ENCODE measurements at places on chromosomes 3 and 15.
A peak's percentile ranks its signal among the peaks of the same experiment; 100 is the strongest.

DNA sequence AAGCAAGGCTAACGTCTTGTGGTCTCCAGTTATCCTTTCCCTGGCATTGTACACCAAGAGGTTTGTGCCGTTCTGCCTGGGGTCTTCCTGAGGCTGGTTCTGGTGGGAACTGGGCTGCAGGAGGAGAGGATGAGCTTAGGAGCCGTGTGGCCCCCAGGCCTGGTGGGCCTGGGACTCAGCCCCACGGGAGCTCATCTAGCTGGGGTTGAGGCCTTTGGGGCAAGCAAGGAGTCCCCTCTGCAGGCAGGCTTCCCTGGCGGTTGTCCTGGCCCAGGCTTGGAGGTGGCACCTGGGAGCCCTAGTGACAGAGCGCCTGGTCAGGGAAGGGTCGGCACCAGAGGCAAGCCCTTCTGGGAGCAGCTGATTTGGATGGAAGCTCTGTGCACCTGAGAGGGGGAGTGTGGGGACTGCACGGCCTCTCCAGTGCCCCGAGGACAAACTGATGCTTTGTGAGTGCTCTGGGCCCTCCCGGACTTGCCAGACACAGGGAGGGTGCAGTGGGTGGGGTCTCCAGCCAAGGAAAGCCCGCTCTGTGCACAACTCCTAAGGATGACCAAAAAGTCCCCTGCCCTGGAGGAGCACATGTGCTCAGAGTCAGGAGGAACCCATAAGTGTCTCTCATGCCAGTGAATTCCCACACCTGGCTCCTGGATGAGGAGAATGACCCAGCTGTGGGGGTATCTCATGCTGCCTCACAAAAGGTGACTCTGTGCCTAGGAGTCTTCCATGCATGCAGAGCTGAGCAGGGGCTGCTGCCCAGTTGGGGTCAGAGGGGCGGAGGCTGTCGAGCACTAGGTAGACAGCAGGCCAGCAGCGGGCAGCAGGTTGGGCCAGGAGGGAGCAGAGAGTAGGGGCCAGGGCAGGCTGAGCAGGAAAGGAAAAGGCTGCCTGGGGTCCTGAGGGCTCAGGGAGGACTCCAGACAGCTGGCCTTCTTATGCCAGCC, 2.7 kb downstream of the PAK6 start:
- DNase-seq = no peak

GRCh38 chr3:4551051-4551711, 58.0 kb downstream of the ITPR1 start:
- DNase-seq = no peak

DNA sequence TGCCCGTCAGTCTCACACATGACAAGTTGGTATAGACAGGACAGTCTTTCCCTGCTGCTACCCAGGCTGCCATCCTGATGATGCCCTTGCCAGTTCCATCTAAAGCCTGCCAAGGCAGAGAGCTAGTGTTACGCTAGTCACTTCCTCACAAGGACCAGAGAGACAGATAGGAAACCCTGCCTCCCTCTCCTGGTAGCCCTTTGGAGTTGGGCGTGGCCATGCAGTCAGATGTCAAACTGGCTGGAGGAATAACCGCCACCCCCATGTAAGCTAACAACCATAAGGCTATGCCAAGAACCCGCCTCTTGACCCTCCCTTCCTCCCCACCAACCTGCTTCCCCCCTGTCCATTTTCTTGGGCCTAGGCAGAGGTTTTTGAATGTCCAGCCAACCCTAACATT, 2.8 kb downstream of the TMEM115 start:
- no peak for DNase-seq

GRCh38 chr3:14620512-14620911, 31.1 kb upstream of the CCDC174 start:
- no peak for DNase-seq

DNA sequence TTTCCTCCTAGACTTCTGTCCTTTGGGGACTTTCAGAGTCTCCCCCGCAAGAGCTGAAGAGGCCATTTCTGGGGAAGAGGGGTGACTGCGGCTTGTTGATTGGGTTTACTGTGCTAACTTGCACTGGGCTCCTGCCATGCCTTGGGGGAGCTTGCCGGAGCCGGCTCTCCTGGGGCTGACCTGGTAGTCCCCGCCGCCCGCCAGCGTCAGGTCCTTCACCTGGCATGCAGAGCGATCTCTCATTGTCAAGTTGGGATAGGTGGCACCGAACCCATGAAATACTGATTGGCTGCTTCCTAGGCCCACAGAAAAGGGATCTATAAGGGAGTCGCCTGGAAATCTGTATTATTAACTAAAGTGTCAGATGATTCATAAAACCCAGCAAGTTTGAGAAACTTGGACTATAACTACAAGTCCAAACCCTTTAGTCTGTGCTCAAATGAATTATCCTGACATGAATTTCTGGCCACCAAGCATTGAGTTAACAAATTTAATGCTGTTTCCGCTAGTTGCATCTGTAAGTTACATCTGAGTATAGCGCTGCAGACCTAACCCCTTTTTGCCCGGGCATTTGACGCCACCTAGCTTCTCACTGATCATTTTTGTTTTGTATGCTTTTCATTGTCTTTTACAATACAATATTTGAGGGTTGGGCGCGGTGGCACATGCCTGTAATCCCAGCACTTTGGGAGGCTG, 607 bp upstream of the IMP3 start:
- peak; percentile 70 for DNase-seq

DNA sequence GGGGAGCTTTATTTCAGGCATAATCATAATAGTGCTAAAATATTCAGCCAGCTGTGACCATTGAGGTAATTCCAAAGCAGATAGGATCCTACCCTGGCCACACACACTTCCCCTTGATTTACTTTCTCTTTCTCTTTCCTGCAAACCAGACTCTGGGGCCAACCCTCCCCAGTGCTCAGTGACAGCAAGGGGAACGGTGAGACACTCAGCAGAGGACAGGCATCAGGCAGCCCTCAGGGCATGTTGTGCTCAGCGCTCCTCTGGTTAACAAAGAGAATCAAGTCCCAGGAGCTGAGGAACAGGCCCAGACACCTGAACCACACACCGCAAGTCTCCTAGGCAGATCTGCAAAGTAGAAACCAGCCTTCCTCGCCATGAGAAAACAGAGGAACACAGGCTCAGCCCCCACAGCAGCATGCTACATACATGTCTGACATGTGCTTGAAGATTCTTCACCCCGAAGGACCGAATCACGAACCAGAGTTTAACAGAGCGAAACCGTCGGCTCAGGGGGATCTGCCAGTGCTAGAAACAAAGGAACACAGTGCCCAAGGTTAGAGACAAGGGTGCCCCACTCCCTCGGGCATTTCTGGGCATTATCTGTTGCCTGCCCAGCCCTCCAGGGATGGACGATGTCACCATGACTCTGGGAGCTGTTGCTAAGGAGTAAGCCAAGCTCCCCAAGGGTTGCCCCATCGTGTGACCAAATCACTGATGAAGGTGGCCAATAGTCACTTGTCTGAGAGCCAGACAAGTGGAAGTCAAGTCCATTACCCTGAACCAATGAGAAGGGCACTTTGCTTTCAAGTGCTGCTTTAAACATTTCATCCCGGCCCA, 17.5 kb downstream of the HDC start:
- DNase-seq = no peak

- no peak for DNase-seq
Observed at GRCh38 chr3:82627733-82628132, 866.3 kb upstream of the GBE1 start.

GRCh38 chr15:86691091-86691663, 611.5 kb downstream of the AGBL1 start:
- DNase-seq = no peak

- no peak for DNase-seq
Observed at GRCh38 chr15:40092979-40093869, 15.5 kb downstream of the BMF start.

GRCh38 chr3:150145659-150146058, 175.0 kb upstream of the PFN2 start:
- no peak for DNase-seq

- DNase-seq = no peak
Observed at GRCh38 chr15:76994496-76994895, 430 bp upstream of the PSTPIP1 start.

- DNase-seq = no peak
Observed at GRCh38 chr3:129727707-129728106, 121.2 kb upstream of the PLXND1 start.

- DNase-seq = no peak
Observed at GRCh38 chr15:77493324-77493907, 72.7 kb downstream of the HMG20A start.

- DNase-seq = peak; percentile 89
Observed at GRCh38 chr3:188947401-188948280, 224.1 kb upstream of the TPRG1 start.
